ENCODE measurements at places on chromosomes 5 and 9. TPM values are rescaled to one million over a fixed set of nuclear protein-coding genes. Genes with fewer than 3 reads are reported as not detected.

GZMA gene
- total RNA-seq: 2.1 TPM

MYMK gene
- total RNA-seq: not detected

- no peak for DNase-seq
Observed at GRCh38 chr5:139183502-139183901, 14.7 kb downstream of the SIL1 start.

- DNase-seq: no peak
Observed at GRCh38 chr9:99778308-99778707, 43.4 kb upstream of the NR4A3 start.

GRCh38 chr5:135392256-135392655, 6.8 kb downstream of the MACROH2A1 start:
- no peak for DNase-seq

LHX3 gene
- total RNA-seq: not detected

FREM1 gene
- 17.5 TPM for total RNA-seq

DNA sequence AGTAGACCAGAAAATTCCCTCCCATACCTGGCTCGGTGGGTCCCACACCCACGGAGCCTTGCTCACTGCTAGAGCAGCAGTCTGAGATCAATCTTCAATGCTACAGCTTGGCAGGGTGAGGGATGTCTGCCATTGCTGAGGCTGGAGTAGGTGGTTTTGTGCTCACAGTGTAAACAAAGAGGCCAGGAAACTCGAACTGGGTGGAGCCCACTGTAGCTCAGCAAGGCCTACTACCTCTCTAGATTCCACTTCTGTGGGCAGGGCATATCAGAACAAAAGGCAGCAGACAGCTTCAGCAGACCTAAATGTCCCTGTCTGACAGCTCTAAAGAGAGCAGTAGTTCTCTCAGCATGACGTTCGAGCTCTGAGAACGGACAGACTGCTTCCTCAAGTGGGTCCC, 5.6 kb upstream of the GZMA start:
- DNase-seq: no peak

DNA sequence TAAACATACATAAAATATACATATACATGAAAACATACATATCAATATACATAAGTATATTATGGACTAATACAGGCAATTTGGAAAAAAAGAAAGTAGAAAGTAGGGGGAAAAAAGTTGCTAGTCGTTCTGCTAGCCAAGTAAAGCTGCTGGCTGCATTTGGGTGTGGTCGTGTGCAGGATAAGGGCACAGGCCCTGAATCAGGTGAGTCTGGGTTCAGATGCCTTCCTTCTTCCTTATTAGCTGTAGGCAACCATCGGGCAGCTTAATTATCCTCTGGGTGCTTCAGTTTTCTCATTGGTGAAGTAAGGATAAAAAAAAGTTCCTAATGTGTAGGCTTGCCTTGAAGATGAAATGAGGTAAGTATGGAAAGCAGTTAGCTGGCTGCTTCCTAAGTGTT, 59.2 kb upstream of the SPRY4 start:
- no peak for DNase-seq

MELK gene
- total RNA-seq: 0.31 TPM

DNA sequence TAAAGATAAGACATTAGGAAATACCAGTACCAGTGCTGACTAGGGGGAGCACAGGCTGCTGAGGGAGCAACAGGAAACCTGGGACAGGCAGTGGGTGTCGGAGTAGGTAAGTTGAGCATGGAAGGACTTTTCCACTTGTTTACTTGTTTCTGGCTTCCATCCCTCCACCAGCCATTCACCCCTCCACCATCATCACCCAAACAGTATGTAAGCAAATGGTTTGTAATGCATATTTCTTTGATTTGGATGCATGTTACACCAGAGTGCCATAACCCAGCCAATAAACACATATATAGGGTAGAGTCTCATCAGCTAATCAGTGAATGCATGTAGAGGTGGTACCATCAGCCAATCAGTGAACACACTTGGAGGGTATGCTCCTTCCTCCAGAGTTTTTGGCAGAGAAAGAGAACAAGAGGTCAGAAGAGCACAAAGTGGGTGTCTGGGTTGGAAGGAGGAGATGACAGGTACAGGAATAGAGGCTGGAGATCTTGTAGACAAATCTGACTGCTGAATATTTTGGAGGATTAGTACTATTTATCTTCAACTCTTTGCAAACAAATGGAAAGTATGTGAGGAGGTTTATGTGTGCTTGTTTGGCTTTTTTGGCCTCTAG, 37.7 kb upstream of the PDE8B start:
- DNase-seq: no peak

- DNase-seq: no peak
Observed at GRCh38 chr9:17470036-17470813, 108.6 kb upstream of the SH3GL2 start.

ZBTB26 gene
- 10.7 TPM for total RNA-seq

LCN1 gene
- not detected for total RNA-seq

TPD52L3 gene
- not detected for total RNA-seq

SLC27A6 gene
- total RNA-seq: 7.1 TPM

QRFP gene
- total RNA-seq: not detected

DNA sequence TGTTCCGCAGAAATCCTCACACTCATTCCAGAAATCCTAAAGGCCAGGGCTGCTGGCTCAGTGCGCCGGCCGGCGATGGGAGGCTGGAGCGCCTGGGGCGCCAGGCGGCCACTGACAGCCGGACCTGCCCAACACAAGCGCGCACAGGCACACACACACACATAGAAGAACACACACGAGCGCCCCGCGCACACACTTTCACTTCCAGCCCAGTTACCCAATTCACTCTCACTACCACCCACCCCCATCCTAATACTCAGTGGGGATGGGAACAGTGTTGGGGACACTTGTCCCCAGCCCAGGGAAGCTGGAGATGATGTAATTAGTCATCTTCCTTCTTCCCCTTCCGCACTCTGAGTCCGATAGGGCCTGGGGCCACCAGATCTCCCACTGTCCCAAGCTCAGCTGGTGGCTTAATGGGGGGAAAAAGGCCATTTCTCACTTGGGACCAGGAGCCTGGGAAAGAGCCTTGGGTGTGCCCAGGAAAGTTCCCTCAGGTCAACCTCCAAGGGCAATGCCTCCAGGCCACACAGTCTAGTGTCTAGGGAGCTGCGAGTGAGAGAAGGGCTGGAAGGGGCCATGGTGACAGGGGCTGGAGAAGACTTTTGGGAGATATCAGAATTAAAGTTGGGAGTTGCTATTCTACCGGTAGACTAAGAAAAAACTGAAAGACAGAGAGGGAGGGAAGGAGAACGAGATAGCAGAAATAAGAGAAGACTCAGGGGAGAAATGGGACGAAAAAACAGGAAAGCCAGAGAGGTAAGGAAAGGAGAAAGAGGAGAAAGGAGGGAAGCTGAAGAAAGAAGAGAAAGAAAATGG, 1.7 kb downstream of the EBF1 start:
- no peak for DNase-seq

SLC36A3 gene
- total RNA-seq: not detected

MTREX gene
- total RNA-seq: 101 TPM

GRCh38 chr5:83230511-83230910, 153.2 kb downstream of the XRCC4 start:
- no peak for DNase-seq

DNA sequence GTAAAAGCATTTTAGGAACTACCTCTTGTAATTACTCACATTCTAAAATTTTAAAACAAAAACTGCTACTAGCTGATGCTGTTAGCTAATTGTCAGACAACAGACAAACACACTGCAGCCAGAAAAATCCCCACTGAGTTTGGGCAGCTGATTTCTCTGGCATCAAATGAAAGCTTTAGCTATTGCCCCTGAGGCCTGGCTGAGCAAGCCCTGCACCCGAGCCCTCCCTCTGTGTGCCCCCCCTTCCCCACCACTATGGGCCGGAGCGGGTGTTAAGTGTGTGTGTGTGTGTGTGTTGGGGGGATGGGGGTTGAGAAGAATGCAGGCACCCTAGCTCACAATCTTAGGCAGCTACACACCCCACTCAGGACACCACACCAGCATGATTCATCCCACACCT, 2.4 kb downstream of the NEUROG1 start:
- DNase-seq: no peak

SLC46A2 gene
- 4.2 TPM for total RNA-seq

GRCh38 chr5:133106761-133107572, 55.2 kb downstream of the HSPA4 start:
- DNase-seq: no peak

DNA sequence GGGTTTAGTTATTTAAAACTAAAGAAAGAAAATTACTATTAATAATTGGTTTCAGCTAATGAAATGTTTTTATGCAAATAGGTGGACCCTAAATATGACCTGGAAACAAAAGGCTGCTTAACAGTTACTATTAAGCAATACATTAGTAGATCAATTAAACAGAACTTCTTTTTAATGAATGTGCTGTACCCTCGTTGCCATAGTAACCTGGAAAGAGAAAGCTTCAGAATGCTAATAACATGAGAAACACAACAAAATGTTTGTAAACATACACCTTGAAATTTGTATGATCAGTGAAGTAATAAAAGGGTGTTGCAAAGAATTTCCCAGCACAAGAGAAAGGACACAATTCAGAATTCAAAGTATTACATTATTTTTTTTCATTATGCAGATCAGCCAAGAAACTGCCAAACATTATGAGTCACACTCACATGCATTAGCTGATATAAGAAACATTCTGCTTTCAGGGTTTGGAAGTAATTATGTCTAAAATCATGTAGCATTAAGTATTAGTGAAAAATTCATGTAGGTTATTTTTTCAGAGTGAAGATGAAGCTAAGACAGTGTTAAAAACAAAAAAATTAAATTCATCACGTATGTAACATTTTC, 348.3 kb downstream of the ISL1 start:
- DNase-seq: no peak

DNA sequence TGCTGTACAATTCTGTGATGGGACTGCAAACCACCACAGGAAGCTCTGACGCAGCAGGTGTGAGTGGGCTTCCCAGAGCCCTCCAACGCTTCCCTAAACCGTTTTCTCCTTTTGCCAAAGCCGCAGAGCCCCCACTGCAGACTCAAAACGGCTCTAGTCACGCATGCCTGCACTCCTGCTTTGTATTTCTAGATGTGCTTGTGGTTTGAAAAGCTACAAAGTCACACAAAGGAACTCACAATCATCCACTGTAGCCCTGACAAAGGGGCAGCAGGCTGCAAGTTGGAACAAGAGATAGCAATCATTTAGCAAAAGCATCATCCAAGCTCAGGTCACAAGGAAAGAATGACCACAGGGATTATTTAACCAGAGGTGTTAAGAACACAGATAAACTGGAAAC, 79.3 kb downstream of the PTPN3 start:
- no peak for DNase-seq

- DNase-seq: no peak
Observed at GRCh38 chr9:126411225-126411947, 84.8 kb downstream of the MVB12B start.

ARL14EPL gene
- not detected for total RNA-seq

PCDHB12 gene
- 2.8 TPM for total RNA-seq

CENPK gene
- 2.3 TPM for total RNA-seq

SLC44A1 gene
- 67.5 TPM for total RNA-seq

DNA sequence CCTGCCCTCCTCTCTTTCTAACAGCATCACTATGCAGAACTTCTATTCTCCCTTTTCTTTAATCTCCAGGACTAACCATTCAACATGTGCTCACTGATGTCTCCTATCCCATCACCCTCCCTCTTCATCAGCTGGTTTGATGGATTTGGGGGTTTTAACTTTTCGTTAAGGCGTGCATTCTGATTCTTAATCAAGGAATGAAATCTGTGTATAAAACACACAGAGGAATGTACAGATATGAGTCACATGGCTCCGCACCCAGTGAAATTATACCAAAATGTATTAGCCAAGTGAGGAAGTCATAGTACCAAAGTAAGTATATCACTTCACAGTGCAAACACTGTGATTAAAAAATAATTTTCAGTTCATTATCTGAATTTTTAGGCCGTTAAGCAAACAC, 35.2 kb downstream of the MARCHF11 start:
- DNase-seq: no peak

- DNase-seq: no peak
Observed at GRCh38 chr9:98161851-98162250, 30.6 kb downstream of the CORO2A start.

- DNase-seq: peak; percentile 76
Observed at GRCh38 chr9:132214027-132214622, 52.3 kb downstream of the NTNG2 start.

DNAH5 gene
- 13.3 TPM for total RNA-seq

RAPGEF6 gene
- 30.7 TPM for total RNA-seq

GRCh38 chr5:144945503-144945902, 774.8 kb downstream of the KCTD16 start:
- DNase-seq: no peak

DNA sequence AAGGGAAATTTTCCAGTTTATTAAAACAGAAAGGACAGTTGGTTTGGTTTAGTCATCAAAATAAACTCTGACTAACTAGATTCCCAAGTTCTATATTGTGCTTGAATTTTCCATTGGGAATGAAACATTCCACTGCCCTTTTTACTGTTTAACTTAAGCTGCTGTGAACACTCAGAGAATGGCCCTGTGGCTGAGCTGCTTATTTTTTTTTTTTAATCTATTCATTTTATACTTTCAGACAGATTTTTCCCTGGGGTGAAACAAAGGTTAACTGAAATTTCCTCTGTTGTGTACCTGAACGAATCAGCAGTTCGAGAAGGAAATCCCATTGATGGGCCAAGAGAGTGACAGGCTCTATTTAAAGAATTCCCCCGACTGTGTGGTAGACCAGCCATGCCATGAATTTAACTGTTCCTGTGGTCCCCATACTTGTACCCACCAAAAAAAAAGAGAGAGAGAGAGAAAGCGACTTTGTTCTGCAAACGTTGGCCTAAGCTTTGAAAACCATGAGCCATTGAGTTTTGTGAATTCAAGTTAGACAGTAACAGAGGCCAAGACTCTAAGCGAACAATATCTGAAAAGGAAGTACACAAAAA, 138.7 kb upstream of the GRHPR start:
- DNase-seq: no peak

GRCh38 chr5:4636378-4636777, 503.8 kb upstream of the ADAMTS16 start:
- no peak for DNase-seq

Data from ureter (tissue), 1 donor.